ENCODE measurements at places on chromosomes 4 and X. TPM values are rescaled to one million over a fixed set of nuclear protein-coding genes. Genes with fewer than 3 reads are reported as not detected.

Gene NR3C2
- total RNA-seq: 34.2 TPM

Gene MAGED4
- 1.3 TPM for total RNA-seq

Gene MAGEE2
- total RNA-seq: not detected

Gene MAGEE1
- total RNA-seq: 9.9 TPM

Gene AWAT2
- not detected for total RNA-seq

Gene NSUN7
- total RNA-seq: 0.73 TPM

GRCh38 chrX:13652287-13652793 is 601 bp upstream of the TCEANC start:
- no peak for DNase-seq
- H3K27me3 ChIP-seq: no peaks in the 10 kb centered on the region
- no peaks in the 10 kb centered on the region for H3K36me3 ChIP-seq

- no peak overlapping the region for H3K4me3 ChIP-seq
- H3K36me3 ChIP-seq: no peaks in the 10 kb centered on the region
- no peaks in the 10 kb centered on the region for H3K27me3 ChIP-seq
- H3K4me1 ChIP-seq: no peaks in the 10 kb centered on the region
Measured at GRCh38 chr4:181830404-181831035, 412.7 kb upstream of the TENM3 start.

DNA sequence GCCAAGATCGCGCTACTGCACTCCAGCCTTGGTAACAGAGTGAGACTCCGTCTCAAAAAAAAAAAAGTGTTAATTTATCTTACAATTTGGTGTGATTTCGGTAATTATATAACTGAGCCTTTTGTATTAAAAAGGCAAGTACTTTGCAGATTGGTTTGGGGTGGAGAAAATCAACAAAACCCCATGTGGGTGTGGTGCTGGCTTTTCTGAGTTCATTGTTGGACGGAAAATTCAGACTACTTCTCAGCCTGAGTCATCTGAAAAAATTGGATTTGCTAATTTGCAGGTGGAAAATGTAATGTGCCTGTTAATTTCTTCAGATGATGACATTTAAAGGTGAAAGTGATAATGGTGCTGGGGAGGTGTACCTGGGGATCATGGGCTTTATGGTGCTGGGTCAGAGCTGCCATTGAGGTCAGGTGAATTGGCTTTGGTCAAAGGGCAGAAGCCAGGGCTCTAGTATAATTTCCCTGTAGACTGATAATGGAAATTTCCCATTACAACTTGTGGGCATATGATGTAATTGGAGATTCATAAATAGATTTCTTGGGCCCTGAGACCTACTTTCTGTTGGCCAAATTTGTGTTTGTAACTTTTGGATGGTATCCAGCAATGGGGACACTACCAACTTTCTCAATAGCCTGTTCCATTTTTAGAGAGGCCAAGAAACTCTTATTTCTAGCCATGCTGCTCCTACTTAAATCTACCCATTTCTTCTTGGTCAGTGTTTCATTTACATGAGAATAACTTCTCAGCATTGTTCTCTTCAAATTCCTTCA is 74.3 kb upstream of the TEX13D start:
- peaks cover 2% of the 10 kb centered on the region for H3K4me1 ChIP-seq
- H3K27me3 ChIP-seq: no peaks in the 10 kb centered on the region
- no peaks in the 10 kb centered on the region for H3K36me3 ChIP-seq
- no peak for DNase-seq
- no peak overlapping the region for H3K27ac ChIP-seq
- no peak overlapping the region for H3K4me3 ChIP-seq

DNA sequence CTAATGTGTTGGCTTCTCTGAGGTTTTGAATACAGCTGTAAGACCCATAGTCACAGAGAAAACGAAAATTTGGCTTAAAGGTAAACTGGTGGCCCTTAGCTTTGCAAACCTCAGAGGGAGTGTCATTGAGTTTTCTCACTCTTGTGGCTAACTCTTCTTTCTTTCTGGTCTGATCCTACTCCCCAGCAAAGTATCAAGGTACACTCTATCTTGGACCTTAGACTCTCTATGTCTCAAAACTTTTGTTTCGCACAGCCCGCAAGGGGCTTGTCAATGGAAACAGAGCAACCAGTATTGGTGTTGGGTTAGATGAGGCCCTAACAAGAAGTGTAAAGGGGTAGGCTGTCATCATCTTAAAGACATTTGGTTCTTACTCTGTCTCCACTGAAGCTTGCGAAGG is 19.8 kb downstream of the APOO start:
- no peak for DNase-seq
- no peak overlapping the region for H3K4me3 ChIP-seq
- H3K36me3 ChIP-seq: no peaks in the 10 kb centered on the region

DNA sequence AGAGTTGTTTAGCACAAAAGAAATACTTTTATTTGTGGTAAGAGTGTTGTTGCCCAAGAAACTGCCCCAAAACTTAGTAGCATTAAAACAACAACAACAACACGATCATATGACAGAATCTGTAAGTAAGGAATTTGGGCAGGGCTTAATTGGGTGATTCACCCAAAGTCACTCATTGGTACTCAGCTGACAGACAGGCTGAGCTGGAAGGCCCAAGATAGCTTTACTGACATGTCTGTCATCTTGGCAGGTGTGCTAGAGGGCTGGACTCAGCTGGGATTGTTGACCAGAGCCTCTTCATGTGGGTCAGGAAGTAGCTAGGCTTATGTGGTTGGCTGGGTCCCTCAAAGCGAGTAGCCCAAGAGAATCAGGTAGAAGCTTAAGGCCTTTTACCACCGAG is 52.3 kb downstream of the KIAA0232 start:
- no peak overlapping the region for H3K4me3 ChIP-seq
- no peaks in the 10 kb centered on the region for H3K4me1 ChIP-seq
- H3K27me3 ChIP-seq: no peaks in the 10 kb centered on the region
- no peak overlapping the region for H3K27ac ChIP-seq

DNA sequence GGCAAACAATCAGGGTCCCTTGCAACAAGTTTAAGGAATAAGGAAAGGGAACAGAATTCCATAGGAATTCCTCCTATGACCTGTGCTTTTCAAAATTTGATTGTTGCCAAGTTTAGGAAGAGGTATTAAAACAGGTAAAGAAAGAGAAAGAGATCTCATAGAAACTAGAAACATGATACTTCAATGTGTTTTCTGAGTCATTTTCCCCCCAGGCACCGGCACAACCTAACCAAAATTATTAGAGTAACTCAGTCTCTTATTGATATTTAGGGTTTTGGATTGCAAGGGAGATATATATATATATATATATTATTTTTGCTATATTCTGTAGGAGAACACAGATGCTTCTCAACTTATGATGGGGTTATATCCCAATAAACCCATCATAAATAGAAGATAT is 278.0 kb upstream of the DKK2 start:
- no peak overlapping the region for H3K27ac ChIP-seq
- DNase-seq: no peak
- no peaks in the 10 kb centered on the region for H3K36me3 ChIP-seq
- no peaks in the 10 kb centered on the region for H3K4me1 ChIP-seq

DNA sequence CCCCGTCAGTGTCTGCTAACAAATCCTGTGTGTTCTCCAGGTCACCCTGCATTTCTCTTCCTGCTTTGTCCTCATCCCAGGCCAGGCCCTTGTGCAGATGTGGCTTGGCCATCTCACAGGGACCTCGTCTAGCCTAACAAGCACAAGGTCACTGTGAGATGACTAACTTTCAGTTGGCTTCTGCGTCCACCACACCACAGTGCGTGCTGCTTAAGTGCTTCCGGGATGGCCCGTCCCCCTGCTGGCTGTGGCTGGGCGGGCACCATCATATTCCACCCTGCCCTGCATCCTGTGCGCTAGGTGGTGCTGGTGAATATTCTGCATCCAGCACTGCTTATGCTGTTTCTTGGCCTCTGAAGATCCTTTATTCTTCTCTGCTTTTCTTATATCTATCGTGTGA is 33.8 kb downstream of the RBBP7 start:
- no peaks in the 10 kb centered on the region for H3K27me3 ChIP-seq
- H3K4me3 ChIP-seq: no peak overlapping the region
- peaks cover 43% of the 10 kb centered on the region for H3K36me3 ChIP-seq
- H3K27ac ChIP-seq: no peak overlapping the region
- no peaks in the 10 kb centered on the region for H3K4me1 ChIP-seq

DNA sequence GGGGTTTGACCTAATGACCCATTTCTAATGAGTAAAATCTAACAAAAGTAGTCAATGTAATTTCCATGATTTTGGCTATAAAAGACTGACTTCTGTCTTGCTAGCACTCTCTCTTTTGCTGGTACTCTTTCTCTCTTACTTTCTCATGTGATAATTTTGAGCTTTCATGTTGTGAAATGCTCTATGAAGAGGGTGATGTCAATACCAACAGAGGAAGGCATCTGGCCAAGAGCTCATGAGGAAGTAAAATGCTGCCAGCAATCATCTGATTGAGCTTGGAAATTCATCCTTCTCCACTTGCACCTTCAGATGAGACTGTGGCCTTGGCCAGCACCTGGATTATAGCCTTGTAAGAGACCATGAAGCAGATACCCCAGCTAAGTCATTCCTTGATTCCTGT is 347.7 kb downstream of the HS3ST1 start:
- no peaks in the 10 kb centered on the region for H3K27me3 ChIP-seq
- no peaks in the 10 kb centered on the region for H3K36me3 ChIP-seq
- no peaks in the 10 kb centered on the region for H3K4me1 ChIP-seq

DNA sequence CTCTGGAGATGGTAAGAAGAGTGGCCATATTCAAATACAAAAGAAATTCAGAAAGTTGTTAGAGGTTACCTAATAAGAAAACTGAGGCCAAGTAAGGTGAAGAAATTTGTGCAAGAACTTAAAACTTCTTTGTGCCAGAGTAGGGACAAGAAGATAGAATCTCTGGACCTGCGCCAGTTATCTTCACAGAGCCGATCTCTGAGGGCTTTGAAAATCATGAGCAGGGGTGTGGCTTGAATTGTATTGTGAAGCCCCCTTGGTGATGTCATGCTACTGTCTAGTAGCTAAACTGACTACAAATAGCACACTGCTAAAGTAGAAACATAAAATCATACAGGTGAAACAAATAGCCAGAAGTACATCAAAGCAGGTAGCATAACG is 184.6 kb downstream of the UGT8 start:
- H3K27me3 ChIP-seq: no peaks in the 10 kb centered on the region
- no peak overlapping the region for H3K4me3 ChIP-seq
- DNase-seq: no peak
- H3K4me1 ChIP-seq: no peaks in the 10 kb centered on the region
- no peaks in the 10 kb centered on the region for H3K36me3 ChIP-seq

GRCh38 chrX:118773782-118774181 is 46.4 kb downstream of the IL13RA1 start:
- no peak overlapping the region for H3K27ac ChIP-seq
- no peak for DNase-seq
- H3K36me3 ChIP-seq: no peaks in the 10 kb centered on the region

- H3K27ac ChIP-seq: no peak overlapping the region
- no peaks in the 10 kb centered on the region for H3K36me3 ChIP-seq
- no peak for DNase-seq
- peaks cover 21% of the 10 kb centered on the region for H3K27me3 ChIP-seq
Measured at GRCh38 chr4:13516315-13516860, 27.9 kb downstream of the NKX3-2 start.

- H3K4me1 ChIP-seq: no peaks in the 10 kb centered on the region
- H3K4me3 ChIP-seq: no peak overlapping the region
- DNase-seq: no peak
- H3K36me3 ChIP-seq: peaks cover 13% of the 10 kb centered on the region
Measured at GRCh38 chr4:150867148-150867547, 147.9 kb downstream of the LRBA start.

DNA sequence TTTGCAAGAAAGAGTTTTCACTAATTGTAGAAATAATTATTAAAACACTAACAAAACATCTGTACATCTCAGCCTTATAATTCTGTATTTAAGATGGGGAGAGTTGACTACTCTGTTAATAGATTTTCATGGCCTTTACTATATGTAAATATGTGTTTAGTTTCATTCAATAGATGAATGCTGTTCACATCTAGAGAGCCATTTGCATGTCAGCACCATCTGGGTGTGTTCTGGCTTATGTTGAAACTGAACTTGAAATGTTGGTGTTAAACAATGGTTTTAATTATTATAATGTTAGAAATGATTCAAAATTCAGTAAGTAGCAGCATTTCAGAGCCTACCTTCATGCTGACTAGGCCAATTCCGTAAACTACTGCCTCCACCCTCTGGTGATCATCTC is 102.5 kb upstream of the ADAD1 start:
- H3K4me3 ChIP-seq: no peak overlapping the region
- H3K27ac ChIP-seq: no peak overlapping the region
- no peak for DNase-seq
- no peaks in the 10 kb centered on the region for H3K27me3 ChIP-seq
- no peaks in the 10 kb centered on the region for H3K4me1 ChIP-seq

GRCh38 chr4:145041378-145041777 is 56.6 kb downstream of the ANAPC10 start:
- H3K36me3 ChIP-seq: no peaks in the 10 kb centered on the region
- no peak overlapping the region for H3K27ac ChIP-seq
- H3K4me1 ChIP-seq: no peaks in the 10 kb centered on the region
- H3K4me3 ChIP-seq: no peak overlapping the region

DNA sequence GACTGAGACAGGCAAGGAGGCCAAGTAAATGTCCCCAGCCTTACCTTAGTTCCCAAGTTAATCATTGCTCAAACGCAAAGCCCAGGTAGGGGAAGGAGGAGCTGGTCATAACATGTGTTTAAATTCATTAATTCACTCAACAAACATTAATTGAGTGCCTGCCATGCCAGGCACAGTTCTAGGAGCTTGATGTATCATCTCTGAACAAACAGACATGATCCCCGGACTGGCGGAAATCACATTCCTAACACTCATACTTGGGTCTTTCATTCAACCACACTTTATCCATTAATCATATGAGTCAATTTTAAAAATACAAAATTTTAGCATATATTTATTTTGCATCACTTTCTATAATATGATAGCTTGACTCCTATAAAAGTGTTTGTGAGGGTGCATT is 335.3 kb upstream of the NOCT start:
- H3K4me1 ChIP-seq: no peaks in the 10 kb centered on the region
- DNase-seq: no peak
- no peaks in the 10 kb centered on the region for H3K27me3 ChIP-seq
- H3K4me3 ChIP-seq: no peak overlapping the region

DNA sequence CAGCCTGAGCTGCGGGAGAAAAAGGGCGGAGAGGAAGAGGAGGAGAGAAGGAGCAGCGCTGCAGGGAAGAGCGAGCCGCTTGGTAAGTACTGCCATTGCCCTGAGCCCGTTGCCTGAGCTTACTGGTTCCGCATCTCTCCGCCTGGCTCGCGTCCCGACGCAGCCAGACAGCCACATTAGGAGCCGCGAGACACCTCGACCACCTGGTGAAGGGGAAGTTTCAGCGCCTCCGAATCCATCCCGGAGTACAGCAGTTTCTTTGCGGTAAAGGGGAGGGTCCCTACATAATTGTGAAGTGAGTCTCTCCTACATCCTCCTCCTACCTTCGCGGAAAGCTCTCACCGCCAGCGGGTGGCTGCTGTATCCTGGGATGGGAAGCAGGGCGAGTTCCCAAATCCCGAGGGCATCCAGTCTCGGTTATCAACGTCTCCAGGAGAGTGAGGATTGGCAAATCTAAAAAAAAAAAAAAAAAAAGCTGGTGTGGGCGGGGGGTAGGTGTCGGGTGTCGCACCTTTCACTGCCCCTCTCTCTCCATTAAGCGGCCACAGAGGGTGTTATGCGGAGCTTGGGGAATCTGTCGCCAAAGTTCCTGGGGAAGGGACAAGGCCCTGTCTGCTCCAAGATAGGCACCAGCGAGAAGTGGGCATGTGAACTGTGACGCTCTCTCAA is 7.9 kb downstream of the TBX22 start:
- peaks cover 2% of the 10 kb centered on the region for H3K27me3 ChIP-seq
- H3K27ac ChIP-seq: no peak overlapping the region
- DNase-seq: no peak

GRCh38 chrX:9534686-9535085 is 69.8 kb downstream of the TBL1X start:
- no peaks in the 10 kb centered on the region for H3K36me3 ChIP-seq
- H3K4me3 ChIP-seq: no peak overlapping the region
- H3K4me1 ChIP-seq: peaks cover 7% of the 10 kb centered on the region

- DNase-seq: no peak
- no peaks in the 10 kb centered on the region for H3K4me1 ChIP-seq
- H3K36me3 ChIP-seq: no peaks in the 10 kb centered on the region
- no peak overlapping the region for H3K27ac ChIP-seq
Measured at GRCh38 chr4:120010646-120011045, 56.0 kb downstream of the MAD2L1 start.
